ENCODE measurements at places on chromosomes 7 and 10.

DNA sequence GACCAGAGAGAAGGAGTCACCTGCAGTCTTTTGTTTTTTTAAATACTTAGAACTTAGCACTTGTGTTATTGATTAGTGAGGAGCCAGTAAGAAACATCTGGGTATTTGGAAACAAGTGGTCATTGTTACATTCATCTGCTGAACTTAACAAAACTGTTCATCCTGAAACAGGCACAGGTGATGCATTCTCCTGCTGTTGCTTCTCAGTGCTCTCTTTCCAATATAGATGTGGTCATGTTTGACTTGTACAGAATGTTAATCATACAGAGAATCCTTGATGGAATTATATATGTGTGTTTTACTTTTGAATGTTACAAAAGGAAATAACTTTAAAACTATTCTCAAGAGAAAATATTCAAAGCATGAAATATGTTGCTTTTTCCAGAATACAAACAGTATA lies 13.5 kb downstream of the GHITM start:
- DNase-seq: no peak

DNA sequence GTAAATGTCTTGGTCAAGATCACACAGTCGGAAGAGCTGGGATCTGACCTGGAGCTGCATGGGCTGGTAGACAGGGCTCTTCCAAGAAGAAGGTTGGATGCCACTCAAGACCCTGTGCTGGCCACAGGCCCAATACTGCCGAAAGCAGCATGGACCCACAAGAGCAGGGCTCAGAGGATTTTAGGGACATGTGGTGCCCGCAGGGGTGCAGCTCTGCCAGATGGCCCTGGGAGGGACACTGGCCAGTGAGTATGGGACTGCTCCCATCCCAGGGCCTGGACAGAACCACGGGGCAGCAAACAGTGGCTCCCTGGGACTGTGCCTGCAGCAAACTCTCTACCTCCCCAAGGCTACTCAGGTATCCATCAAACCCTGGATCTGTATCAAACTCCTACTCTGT lies 12.4 kb downstream of the MAT1A start:
- no peak for DNase-seq

DNA sequence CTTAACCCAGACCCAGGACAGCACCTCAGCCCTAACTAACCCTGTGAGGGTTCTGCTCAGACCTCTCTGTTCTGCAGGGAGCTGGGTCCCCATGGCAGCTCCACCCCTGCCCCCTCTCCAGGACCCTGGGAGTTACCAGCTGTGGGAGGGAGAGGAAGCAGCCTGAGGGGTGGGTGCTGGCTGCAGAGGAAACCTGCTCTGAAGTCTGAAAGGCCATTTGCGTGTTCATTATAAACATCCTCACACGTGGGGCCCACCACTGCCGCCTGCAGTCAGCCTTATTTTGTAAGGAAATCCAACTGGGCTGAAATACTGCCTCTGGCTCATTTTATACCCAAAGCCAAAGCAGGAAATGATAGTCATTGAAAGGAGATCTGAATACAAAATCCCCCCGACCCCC lies 195.7 kb downstream of the TCERG1L start:
- no peak for DNase-seq

GRCh38 chr7:46685051-46685450 lies 764.0 kb upstream of the IGFBP3 start:
- DNase-seq: no peak

- DNase-seq: no peak
Observed at GRCh38 chr7:89623018-89623672, 531.1 kb upstream of the STEAP1 start.

- peak; percentile 76 for DNase-seq
Observed at GRCh38 chr10:15169555-15170401, 1.3 kb upstream of the NMT2 start.

DNA sequence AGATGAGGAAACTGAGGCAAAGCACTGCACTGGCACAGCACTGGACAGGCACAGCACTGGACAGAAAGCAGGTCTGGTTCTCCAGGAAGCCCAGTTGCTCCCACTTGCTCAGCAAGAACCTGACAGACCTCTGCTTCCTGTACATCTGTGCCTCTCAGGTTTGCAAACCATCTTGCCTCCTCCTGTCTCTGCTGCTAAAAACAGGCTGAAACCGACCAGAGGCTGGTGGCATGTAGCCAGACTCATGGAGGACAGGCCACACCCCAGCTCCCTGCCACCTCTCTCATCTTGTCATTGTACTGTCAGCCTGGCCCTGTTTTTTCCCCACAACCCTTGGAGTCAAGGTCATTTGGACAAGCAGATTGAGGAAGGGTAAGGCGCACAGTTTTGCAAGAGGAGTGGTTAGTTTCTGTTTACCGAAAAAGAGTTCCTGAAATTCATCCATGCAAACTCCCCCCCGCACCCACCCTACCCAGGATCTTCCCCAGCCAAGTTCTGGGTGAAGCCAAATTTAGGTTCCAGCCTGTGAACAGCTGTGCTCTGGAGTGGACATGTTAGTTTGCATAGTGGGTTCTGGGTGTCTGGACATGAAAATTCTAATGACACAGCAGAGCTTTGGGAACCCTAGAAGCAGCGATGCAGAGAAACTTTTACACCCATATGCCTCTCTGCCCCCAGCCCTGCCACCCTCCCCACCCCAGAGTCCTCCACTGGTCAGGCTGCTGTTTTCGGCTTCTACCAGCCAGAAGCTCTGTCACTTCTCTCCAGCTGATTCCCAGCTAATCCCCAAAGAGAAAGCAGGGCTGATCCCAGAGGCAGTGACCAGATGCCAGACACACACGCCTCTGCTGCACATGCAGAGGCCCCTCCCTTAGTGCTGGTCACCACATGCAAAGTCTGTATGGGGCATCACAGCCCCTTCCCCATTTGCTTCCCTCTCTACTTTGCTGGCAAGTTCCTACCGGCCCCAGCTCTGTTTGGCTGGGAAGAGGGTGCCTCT lies 8.5 kb upstream of the C10orf105 start:
- peak; percentile 74 for DNase-seq

GRCh38 chr7:17659126-17659525 lies 281.2 kb downstream of the SNX13 start:
- no peak for DNase-seq

GRCh38 chr7:124779194-124779593 lies 13.6 kb upstream of the GPR37 start:
- no peak for DNase-seq

DNA sequence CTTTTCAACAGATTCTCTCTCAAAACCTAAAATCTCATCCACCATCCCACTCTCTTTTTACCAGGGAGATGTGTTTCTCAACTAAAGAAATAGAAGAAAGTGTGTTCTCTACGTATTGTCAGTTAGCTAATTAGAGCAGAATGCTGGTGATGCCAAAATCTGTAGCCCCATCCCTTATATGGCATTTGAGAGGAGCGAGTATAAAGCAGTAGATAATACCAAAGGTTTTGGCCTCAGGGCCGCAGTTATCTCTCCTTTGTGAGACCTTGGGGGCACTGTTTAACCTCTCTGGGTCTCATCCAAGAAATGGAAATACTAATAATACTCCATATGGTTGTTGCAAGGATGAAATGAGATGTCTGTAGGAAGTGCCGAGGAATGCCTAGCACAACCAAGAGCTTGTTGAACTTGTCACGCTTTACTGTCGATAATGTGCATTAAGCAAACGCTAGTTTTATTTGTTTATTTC lies 456 bp upstream of the DLD start:
- DNase-seq: no peak
